ENCODE measurements at places on chromosomes 4 and X.

DNA sequence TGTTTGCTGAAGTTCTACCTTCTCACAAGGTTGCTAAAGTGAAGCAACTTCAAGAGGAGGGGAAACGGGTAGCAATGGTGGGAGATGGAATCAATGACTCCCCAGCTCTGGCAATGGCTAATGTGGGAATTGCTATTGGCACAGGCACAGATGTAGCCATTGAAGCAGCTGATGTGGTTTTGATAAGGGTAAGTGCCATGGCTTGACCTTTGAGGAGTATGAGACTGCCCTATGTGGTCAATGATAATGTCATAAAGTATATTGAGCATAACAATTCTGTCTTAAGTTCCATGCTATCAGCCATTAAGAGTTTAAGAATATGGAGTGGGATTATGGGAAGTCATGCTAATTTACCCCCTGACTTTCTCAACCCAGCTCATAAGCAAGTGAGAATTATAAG, 61.4 kb upstream of the PGK1 start:
- no peak for DNase-seq

GRCh38 chrX:65574356-65574755, 39.8 kb upstream of the LAS1L start:
- DNase-seq, result no peak

- no peak for DNase-seq
Measured at GRCh38 chrX:49160908-49161307, 1.6 kb upstream of the MAGIX start.

GRCh38 chrX:3346501-3347259, at the start of gene MXRA5:
TSS of gene MXRA5 (minus strand) at chrX:3346652. CDS start at chrX:3343833, 2,819 bp downstream.
- DNase-seq, result no peak

DNA sequence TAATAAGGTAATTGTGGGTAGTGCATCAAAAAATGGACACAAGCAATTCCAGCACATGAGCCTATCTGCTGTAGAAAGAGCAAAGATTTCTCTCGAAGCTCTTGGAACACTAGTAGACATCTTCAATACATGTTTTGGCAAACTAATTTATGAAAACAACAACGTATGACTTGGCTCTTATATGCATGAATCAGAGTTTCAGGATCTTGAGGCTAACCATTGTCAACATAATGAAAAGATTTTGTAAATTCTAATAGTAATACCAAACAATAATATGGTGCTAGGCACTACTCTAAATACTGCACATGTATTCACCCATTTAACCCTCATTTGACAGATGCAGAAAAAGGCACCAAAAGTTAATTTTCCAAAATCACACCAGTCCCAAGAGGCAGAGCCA, 25.1 kb upstream of the ANKRD50 start:
- no peak for DNase-seq
